Omental fat pad (tissue), 4 donors: ENCODE measurements at places on chromosomes 7 and 10.

DNA sequence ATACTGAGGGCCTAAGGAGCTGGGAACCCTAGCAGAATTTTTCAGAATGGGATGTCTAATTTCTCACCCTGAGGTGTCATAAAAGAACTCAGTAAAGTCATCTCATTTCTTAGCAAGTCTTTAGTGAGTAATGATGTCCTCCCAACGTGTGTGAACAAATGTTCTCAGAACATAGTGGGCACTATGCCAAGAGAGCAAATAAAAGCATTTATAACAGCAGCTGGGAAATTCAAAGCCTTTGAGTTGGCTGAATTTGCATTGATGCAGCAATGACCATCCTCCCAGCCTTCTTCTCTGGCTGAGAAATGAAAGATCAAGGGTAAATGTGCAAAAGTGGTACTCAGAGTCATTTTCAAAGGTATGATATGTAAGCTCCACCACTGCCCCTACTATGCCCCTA, 109.4 kb downstream of the FAM107B start:
- no peak for DNase-seq

DNA sequence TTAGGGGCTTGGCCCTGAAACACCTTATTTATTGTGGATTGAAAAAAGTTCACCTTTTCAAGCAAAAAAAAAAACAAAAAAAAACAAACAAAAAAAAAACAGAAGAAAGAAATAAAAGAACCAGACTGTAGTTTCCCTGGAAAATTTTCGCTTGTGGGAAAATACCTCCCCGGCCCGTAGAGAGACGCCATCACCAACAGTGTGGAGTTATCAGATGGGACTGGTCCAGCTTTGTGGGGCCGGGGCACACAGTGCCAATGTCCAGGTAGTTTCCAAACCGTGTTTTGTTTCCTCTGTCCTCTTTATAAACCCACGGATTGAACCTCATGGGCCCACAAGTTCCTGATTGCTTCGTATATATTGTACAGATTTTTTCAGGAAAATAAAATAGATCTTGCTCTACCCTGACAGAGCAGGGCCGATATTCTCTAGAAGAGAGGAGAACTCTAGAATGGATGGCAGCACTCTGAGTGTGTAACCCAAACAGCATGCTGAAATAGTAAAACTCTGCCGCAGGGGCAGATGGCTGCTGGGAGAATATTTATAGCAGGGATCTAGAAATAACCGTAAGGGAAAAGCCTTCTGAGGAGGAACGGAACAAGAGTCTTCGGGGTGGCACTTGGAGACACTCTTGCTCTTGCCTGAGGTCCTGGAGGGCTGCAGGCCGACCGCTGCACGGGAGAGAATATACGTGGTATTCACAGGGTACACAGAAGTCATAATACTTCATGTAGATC, 241.0 kb downstream of the FRMD4A start:
- DNase-seq, result no peak

- no peak for DNase-seq
Observed at GRCh38 chr10:1280466-1281404, 224.6 kb downstream of the WDR37 start.

DNA sequence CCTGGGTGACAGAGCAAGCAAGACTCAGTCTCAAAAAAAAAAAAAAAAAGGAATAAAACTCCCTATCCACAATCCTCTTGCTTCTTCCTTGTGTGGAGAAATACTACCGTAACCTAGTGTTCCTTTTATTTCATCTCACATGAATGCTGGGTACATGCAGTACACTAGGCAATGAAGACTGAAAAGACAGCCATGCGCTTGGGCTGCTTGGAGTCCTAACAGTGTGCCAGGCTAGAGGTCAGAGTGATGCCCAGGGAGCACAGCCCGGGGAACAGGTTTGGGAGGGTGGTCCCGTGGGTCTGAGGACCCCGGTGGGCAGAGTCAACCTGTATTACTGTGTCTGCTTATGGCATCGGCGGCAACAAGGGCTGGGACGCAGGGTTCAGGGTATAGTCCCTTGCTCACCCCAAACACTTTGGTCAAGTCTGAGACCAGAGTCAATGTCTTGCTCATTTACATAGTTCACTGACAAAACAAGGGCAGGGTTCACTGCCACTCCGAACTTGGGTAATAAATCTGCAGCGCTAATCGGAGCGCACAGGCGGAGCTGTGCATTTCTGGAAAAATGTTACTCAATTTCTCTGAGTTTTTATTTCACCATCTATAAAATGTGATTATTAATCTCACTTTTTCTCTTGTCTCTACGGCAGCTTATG, 118.0 kb downstream of the CLEC2L start:
- DNase-seq, result no peak

- no peak for DNase-seq
Observed at GRCh38 chr10:36109399-36110023, 467.4 kb upstream of the FZD8 start.

- no peak for DNase-seq
Observed at GRCh38 chr7:6575281-6576023, 1.8 kb upstream of the ZDHHC4 start.

- no peak for DNase-seq
Observed at GRCh38 chr7:134779741-134780065, 269 bp downstream of the CALD1 start.

DNA sequence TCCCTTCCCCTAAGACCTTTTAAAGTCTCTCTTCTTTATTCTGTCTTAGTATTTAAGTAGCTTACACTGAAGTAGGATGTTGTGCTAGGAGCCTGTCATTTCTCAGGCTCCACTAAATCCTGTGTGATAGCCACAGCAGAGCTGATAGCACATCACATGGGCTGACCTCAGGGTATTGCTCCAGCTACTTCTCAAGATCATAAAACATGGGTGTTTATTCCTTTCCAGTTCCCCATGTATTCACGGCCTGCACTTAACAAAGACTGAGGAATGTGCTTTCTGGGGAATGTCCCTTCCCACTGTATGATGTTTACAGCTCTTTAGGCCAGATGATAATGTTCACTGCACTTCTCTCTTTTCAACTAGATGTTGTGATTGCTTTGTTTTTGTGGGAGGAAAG, 1086.8 kb downstream of the KCNMA1 start:
- no peak for DNase-seq

GRCh38 chr7:142746264-142746663, 3.0 kb upstream of the PRSS1 start:
- no peak for DNase-seq

DNA sequence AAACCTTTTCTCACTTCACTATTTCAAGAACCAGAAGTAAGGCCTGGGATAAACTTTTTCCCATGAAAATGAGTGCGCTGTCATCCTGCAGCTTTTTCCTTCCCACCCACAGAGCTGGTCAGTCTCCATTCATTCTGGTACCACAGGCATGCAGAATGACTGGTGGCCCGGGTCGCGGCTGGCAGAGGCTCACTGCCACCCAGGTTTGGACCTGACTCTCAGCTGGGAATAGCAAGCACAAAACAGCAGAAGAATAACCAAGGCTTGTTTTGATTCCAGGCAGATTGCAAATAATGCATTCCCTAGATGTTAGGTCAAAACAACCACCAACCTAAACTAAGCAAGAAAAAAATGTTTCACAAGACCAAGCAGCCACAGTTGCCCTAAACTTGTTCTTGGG, 190.5 kb upstream of the NRP1 start:
- no peak for DNase-seq

DNA sequence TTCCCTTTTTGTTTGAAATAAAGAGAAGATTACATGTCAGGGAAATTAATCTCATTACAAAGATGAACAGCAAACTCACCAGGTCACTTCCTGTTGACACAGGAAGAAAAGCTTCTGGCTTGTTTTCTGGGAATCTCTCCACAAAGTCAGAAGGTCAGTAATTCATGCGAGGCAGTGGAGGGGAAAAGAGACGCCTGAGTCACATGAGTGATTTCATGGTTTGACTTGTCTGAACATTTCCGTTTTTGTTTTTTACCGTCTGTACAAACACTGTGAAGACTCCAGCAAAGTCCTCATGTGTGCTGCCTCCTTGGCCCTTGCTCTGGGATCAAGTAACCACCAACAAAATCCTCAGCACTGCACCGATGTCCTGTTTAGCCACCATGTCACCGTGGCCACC, 2.5 kb upstream of the HABP2 start:
- DNase-seq, result no peak

- DNase-seq, result no peak
Observed at GRCh38 chr7:50359995-50360925, 55.7 kb downstream of the IKZF1 start.

DNA sequence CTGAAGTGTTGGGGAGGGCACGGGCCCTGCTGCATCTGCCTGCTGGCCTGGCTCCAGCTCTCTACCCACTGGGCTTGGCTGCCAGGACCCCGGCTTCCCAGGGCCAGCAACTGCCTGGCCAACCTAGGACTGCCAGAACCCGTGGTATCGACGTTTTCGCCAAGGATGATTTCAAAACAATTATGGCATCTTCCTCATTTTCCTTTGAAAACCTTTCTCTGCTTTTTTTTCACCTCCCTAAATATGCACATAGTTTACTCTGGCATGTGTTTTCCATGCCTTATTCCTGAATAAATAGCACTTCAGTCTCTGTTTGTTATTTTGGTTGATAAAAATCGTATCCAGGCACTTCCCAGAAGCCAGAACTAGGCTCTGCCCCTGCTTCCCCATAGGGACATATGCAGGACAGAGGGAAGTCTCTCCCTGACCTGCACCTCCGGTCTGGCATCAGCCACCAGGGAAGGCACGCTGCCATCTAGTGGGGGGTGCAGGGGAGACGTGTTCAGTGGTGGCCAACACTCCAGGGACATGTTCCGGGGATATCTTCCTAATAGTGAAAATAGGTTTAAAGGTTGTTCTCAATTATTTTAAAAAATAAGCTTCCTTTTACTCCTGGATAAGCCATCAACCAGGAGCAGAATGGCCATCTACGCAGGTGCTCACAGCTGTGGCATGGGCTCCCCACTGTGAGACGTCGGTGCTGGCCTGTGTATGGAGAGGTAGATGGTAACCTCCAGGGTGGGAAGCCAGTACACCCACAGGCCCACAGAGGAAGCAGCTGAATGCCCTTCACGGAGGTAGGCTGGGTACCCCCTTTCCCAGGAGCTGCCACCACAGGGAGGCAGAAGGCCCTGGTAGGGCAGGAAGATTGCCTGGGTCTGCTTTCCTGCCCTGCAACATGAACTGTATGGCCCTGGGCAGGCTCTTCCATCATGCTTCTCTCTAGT, 30.7 kb upstream of the ANTXRL start:
- DNase-seq, result no peak

GRCh38 chr10:14543046-14543903, 212.6 kb upstream of the FRMD4A start:
- DNase-seq, result no peak

DNA sequence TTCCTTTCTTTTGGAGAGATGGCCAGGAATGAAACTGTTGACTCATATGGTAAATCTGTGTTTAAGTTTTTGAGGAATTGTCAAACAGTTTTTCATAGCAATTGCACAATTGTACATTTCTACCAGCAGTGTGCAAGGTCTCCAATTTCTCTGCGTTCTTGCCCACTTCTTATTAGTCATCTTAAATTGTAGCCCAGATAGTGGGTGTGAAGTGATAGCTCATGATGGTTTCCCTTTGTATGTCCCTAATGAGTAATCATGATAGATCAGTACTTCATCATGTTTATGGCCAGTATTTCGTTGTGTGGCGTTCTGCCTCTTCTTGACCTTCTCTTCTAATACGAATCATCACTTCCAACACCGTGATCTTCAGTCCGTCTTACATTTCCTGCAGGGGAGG, 136.3 kb downstream of the DOCK1 start:
- no peak for DNase-seq

DNA sequence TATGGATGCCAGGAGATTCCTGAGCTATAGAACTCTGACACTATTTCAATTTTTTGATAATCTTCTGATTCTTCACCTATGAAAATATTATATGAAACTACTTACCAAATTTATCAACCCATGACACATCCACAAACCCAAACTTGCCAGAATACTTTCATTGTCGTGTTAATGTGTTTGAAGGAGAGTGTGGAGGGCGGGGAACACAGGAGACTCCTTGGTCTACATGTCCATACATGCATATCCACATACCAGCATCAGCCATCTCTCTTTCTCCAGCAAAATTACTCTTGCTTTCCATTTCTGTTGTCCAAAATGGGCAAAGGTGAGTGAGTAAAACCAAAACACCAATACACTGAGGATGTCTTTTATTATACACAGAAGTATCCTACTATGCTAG, 23.5 kb upstream of the BPGM start:
- no peak for DNase-seq

DNA sequence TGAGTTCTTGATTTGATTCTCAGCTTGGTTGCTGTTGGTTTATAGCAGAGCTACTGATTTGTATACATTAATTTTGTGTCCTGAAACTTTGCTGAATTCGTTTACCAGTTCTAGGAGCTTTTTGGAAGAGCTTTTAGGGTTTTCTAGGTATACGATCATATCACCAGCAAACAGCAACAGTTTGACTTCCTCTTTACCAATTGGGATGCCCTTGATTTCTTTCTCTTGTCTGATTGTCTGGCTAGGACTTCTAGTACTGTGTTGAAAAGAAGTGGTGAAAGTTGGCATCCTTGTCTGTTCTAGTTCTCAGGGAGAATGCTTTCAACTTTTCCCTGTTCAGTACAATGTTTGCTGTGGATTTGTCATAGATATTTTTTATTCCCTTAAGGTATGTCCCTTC, 86.2 kb downstream of the PLXDC2 start:
- DNase-seq, result no peak

DNA sequence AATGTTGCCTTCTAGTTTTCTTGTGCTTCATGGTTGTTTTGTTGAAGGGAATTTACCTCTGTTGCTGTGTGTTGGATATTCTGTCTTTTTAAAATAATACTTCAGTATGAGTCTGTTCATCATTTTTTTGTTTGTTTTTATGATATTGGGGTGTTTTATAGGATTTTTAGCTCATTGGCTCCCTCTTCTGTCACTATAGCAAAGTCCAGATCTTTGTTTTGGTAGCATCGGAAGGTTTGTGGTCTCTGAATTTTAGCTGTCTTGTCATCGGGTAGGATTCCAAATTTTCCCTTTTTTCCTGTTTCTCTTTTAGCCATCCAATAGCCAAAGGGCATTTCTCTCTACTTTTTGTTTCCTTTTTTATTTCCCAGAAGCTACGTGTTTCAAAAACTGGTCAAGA, 91.4 kb downstream of the EXOC4 start:
- no peak for DNase-seq

DNA sequence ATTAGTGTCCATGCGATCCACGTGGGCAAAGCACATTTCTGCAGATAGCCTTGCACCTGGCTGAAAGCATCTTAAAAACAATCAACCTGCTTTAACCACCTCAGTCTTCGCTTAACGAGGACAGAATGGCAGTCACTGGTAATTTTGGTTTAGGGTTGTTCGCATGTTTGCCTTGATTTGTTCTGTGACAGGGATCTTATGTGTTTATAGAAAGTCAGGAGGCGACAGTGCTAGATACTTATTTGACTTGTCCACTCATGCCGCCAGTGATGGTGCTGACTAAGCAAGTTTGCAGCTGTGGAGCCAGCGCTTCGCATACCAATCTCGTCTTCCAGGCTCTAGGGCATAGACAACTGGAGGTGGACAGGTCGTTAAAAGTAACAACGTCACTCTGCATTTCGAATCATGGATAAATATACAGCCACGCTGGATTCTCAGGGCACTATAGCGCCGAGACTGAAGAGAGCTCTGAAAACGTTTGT, 1.2 kb upstream of the TMEM243 start:
- DNase-seq, result no peak

GRCh38 chr7:98281757-98282606, 496 bp downstream of the BRI3 start:
- no peak for DNase-seq

- DNase-seq, result no peak
Observed at GRCh38 chr7:100886936-100887515, 2.5 kb downstream of the UFSP1 start.

GRCh38 chr7:100575746-100576383, 2.2 kb upstream of the SAP25 start:
- DNase-seq, result no peak
